ENCODE measurements at places on chromosomes 5 and 9.

- no peak for DNase-seq
Observed at GRCh38 chr9:112780450-112781036, 30.0 kb downstream of the SNX30 start.

GRCh38 chr9:92671323-92671722 is 1.4 kb upstream of the IPPK start:
- DNase-seq = no peak

- DNase-seq = no peak
Observed at GRCh38 chr5:59042201-59043055, 459.6 kb downstream of the RAB3C start.

DNA sequence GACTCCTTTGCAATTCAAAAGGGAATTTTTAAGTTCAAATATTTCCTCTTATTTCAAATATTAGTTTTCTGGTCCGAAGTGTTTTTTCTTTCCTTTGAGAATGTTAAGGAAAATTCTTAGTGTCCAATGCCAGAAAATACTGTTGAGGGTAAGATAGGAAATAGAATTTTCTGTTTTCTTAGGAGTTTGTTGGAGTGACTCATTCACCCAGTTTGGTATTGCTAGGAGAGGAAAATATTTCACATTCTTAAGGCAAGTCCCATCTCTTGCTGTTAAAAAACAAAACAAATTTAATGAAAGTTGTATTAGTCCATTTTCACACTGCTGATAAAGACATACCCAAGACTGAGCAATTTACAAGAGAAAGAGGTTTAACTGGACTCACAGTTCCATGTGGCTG is 349.2 kb upstream of the ADAMTSL1 start:
- no peak for DNase-seq

GRCh38 chr9:95060916-95061315 is 256.6 kb downstream of the FANCC start:
- DNase-seq = no peak

DNA sequence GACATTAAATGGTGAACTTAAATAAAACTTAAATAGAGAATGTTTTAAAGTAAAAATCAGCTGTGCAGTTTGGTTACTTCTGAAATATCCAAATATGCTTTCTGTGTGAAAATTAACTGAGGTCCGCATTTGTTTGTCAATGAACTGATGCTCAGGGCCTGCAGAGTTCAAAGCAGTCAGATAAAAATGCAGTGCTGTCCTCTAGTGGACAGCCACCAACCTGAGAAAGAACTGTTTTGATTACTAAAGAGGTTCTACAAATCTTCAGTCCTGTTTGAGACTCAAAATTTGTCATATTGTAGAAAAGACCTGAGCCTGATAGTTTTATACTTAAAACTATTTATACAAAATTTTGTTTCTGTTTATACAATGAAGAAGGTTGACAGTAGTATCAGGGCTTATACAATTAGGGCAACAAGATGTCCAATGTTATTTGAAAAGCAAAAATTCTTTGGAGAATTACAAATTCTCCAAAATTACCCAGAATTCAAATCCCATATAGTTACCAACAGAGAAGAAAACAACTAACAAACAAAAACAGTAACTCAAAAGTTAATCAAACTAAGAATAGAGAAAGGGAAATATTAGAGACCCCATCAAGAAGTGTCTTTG is 232.3 kb upstream of the TBCA start:
- no peak for DNase-seq

All from cortex of kidney (tissue), 1 donor.